Right renal cortex interstitium (tissue), 3 donors: ENCODE measurements at places on chromosomes 5 and 9. TPM values are rescaled to one million over a fixed set of nuclear protein-coding genes. Genes with fewer than 3 reads are reported as not detected.

TTC16 gene
- 0.20 TPM for polyA plus RNA-seq

CDX1 gene
- 0.54 TPM for polyA plus RNA-seq

IL13 gene
- polyA plus RNA-seq, result not detected

TAS2R1 gene
- polyA plus RNA-seq, result not detected

MEIKIN gene
- polyA plus RNA-seq, result 0.19 TPM
